ENCODE measurements at places on chromosomes 3 and 15. TPM values are rescaled to one million over a fixed set of nuclear protein-coding genes. Genes with fewer than 3 reads are reported as not detected.

Gene RBMS3
- polyA plus RNA-seq, result 18.7 TPM

Gene PARP15
- polyA plus RNA-seq, result 0.62 TPM

Gene FOXB1
- polyA plus RNA-seq, result not detected

Gene SLC28A1
- polyA plus RNA-seq, result not detected

Data from fibroblast of lung (primary cell).